ENCODE measurements at places on chromosomes 3 and 15.
A peak's percentile ranks its signal among the peaks of the same experiment; 100 is the strongest.

- no peak for DNase-seq
Observed at GRCh38 chr15:45347033-45347432, 31.3 kb downstream of the GATM start.

DNA sequence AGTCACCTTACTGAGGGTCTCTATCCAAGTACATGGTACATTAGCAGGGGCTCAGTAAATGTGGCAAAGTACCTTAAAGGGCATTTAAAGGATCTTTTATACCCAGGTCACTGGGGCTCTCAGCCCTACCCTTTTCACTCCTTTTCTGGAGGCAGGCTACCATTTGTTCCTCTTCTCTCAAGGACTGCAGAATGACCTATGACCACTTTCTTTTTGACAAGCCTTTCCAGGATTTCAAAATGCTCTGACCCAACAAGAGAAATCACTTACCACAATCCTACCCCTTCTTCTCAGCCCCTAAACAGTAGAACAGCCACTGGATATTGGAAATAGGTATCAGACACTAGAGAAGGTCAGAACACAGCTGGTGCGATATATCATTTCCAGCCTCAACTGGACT, 221.8 kb upstream of the TPRG1 start:
- peak; percentile 42 for DNase-seq

DNA sequence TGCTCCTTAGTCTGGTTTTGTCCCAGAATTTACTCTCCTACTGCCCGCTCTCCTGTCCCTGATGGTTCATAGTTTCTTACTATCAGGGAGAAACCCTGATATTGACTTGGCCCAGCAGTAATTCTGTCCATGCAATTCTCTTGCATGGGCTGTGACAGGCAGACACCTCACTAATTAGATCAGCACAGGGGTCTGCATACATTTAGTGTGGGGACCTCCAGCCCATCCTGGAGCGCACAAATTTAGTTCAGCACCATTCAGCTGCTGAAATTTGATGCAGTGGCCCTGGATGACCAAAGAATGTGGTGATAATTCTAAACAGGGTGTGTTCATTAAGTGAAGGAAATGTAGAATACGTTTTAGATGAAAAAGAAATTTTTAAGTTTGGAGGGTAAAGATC, 555.5 kb upstream of the TBL1XR1 start:
- no peak for DNase-seq

- no peak for DNase-seq
Observed at GRCh38 chr3:178967177-178967532, 104.5 kb downstream of the ZMAT3 start.

- DNase-seq = no peak
Observed at GRCh38 chr3:49840388-49840787, 16.0 kb downstream of the TRAIP start.

- no peak for DNase-seq
Observed at GRCh38 chr15:46879032-46879770, 838.1 kb upstream of the SEMA6D start.

DNA sequence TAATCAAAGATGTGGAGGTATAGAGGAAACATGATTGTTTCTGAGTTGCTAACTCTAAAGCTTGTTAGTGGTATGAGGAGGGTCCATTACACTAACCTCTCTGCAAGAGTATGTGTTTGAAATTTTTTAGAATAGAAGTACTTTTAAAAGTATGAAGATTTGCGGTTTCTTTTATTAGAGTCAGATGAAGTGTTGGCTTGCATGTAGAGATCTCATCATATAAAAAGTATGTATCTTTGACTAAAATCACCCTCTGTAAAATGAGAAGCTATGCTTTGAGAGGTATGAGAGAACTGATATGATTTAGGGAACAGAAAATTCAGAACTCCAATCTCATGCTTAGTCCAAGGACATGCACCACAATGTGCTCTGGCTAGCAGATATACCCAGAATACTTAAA, 140.4 kb upstream of the MBNL1 start:
- DNase-seq = no peak

GRCh38 chr15:60057554-60057953, 53.4 kb downstream of the FOXB1 start:
- DNase-seq = no peak

- DNase-seq = no peak
Observed at GRCh38 chr3:127108796-127109195, 84.1 kb upstream of the PRR23E start.

DNA sequence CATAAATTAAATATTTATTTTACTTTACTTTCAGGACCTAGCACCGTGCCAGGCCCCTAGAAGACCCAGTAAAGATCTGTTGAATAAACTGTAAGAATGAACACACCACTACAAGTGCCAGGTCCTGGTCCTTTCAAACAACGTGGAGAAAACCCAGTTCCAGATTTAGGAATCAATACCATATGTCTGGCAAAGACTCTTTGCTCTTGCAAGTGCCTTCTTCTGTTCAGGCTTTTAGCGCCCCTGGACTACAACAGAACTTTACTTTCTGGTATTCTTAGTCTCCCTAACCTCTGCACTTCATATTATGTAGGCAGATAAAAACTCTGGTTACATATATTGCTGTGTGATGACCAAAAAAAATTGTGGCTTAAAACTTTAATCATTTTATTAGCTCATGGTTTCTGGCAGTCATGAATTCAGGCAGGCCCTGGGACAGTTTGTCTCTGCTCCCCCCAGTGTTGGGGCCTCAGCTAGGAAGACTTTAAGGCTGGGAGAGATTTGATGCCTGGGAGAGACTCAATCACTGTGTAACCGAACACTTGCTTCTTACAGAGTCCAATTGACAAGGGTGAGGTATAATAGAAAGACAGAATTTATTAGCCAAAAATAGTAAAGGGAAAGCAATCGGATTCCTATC, 2.9 kb upstream of the PSMA4 start:
- DNase-seq = no peak

- DNase-seq = no peak
Observed at GRCh38 chr3:195039180-195039843, 231.6 kb downstream of the XXYLT1 start.

DNA sequence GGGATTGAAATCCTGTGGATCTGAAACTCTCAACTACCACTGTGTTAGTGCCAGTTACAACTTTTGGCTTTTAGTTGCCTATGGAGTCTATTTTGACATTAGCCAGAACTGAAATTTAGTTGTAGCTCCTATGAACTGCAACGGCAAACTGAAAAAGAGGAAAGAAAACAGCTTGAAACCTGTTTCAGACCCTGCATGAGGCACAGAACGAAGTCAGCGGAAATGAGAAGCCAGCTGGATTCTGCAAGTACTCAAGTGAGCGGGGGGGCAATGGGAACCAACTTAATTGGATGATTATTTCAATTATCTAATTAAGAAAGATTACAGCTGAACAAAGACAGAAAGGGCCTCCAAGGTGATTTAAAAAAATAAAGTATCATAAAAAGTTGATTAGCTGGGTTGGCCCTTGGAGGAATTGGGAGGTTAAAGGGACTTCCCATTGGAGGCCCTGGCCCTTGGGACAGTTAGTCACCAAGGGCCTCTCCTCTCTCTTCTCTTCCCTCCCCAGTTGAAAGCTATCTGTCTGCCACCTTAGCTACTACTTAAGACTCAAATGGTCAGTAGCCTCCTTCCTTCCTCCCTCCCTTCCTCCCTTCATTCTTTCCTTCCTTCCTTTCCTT, 352.1 kb downstream of the SHQ1 start:
- no peak for DNase-seq

GRCh38 chr3:13708871-13709595, 160.1 kb downstream of the FBLN2 start:
- DNase-seq = peak; percentile 89

DNA sequence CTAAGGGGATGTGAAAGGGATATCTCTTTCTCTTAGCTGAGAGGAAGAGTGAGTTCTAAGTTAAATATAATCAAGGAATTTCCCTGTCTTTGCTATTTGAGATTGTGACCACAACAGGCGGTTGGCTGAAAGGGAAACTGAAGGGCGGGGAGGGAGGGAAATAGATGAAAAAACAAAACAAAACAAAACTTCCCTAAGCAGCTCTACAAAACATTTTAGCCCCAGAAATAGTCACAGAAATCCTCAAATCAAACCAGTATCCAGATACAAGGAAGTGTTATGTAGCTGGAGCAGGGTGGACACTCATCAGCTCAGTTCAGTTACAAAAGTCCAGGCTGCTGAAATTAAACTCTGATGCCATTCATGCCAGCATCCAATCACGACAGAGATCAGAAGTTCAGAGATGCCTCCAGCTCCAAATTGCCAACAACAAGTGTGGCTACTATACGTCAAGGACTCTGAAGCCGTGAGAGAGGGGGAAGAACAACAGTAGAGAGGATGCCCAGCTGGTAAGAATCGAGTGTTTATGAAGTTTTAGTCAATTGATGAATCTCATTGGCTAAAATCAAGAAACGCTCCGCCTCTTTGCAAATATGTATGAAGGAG, 319 bp upstream of the TP63 start:
- no peak for DNase-seq

DNA sequence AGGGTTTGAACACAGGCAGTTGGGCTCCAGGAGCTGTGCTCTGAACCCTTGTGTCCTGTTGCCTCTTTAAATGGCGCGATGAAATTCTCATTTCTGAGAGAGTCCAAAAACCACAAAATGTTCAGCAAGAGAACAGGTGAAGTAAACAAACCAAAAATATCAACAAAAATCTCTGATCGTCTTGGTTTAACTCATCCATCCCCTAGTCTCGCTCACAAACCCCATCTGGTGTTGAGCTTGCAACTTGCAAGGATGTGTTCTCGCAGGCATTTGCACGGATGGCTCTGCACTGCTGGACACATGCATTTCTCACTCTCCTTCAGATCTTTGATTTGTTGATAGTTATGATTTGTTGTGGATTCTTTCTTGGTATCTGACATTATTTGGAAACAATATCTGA, 31.1 kb downstream of the FAH start:
- no peak for DNase-seq

DNA sequence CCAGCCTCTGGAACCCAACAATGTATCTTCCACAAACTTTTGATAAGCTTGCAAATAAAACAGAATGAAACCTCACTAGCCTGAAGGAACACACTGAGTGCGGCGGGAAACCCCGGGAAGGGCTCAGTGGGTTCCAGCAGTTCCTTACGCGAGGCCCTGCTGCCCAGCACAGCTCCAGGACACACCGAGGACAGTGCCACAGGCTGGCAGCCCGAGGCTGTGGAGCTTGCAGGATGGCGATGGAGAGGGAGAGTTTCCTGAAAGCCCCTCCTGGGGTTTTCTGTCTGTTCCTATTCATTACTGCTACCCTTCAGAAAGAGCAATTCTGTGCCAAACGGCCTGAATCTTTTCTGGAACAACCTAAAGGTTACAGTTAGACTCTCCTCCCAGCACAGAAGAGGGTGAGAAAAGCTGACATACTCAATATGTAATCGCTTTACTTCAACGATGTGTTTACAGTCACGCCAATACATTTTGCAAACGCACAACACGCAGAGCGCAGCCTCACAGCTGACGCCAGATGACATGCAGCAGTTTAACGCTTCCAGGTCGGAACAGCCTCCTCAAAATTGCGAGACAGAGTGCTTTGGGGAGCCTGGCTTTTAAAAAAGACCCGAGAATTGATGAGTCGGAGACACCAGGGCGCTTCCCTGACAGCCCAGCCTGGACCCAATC, 57.1 kb upstream of the RPL32 start:
- no peak for DNase-seq

DNA sequence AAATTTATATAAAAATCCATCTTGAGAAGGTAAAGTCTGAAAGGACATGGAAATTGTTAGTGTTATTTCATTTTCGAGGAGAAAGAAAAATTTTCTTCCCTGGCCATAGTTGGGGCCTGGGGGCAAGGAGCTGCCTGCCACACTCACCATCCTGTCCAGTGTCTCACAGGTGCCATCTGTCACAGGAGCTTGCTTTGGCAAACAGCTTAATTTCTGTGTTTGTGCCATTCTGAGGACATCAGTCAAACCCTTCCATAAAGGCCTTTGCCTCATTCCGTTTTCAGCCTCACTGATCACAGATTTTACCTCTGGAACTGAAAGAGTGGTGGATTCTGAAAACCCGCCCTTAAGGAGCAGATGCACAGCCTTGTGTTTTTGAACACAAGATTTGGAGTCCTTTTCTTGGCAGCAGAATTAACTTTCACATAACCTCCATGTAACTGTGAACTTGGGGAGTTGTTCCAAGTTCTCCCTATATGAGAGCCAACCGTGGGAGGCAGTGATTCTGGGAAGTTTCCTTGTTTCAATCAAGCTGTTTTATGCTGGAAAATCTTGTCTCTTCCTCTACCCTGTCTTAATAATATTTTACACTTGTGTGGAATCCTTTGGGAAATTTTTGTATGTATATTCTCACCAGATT, 254.7 kb downstream of the CACNA2D3 start:
- no peak for DNase-seq

- DNase-seq = no peak
Observed at GRCh38 chr15:84828086-84828908, 11.1 kb downstream of the ALPK3 start.

DNA sequence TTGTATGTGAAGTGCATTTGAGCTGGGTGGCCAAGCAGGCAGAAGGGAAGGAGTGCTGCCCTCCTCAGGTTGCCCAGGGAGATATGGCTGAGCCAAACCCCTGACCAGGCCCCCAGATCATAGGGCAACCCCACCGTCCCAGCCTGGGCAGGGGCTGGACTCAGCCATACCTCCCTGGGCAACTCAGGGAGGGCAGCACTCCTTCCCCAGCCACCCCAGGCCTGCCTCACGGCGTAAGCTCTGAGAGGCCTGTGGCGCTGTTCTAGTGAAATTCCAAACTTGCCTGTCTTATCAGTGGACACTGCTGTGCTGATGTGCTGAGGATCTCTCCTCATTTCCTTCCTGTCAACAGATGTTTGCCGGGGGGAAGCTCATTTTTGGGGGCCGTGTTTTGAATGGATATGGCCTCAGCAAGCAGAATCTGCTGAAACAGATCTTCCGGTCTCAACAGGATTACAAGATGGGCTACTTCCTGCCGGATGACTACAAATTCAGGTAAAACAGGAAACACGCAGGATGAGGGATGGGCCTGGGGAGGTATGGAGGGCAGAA, 57.6 kb upstream of the FGD5 start:
- DNase-seq = no peak

- peak; percentile 70 for DNase-seq
Observed at GRCh38 chr3:43243590-43244587, 42.5 kb upstream of the SNRK start.

DNA sequence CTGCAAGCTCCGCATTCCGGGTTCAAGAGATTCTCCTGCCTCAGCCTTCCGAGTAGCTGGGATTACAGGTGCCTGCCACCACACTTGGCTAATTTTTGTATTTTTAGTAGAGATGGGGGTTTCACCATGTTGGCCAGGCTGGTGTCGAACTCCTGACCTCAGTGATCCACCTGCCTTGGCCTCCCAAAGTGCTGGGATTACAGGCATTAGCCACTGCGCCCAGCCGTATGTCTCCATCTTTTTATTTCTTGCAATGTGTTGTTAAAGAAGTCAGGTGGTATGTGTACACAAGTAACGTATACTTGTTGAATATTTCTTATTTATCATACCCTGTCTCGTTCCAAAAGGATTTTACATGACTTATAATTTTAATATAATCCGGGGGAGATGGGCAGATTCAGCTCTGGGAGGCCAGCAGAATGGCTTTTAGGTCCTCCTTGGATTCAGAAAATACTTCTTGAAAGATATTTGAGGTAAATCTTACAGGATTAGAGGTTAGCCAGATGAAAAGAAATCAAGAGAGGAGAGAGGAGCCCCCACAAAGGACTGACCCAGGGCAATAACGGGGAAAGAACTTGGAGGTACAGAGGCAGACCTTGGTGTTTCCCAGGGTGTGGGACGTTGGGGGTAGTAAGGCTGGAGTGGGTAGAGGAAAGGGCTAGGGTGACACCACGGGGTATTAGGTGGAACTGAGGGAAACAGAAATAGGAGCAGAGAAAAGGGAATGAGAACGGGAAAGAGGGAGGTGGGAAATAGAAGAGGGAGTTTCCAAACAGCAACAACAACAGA, 27.2 kb upstream of the MUC20 start:
- DNase-seq = no peak

- no peak for DNase-seq
Observed at GRCh38 chr15:52523647-52524046, 5.0 kb downstream of the MYO5A start.
